ENCODE measurements at places on chromosomes 12 and 14. TPM values are rescaled to one million over a fixed set of nuclear protein-coding genes. Genes with fewer than 3 reads are reported as not detected.

NOC4L gene
- total RNA-seq: 55.7 TPM

DNA sequence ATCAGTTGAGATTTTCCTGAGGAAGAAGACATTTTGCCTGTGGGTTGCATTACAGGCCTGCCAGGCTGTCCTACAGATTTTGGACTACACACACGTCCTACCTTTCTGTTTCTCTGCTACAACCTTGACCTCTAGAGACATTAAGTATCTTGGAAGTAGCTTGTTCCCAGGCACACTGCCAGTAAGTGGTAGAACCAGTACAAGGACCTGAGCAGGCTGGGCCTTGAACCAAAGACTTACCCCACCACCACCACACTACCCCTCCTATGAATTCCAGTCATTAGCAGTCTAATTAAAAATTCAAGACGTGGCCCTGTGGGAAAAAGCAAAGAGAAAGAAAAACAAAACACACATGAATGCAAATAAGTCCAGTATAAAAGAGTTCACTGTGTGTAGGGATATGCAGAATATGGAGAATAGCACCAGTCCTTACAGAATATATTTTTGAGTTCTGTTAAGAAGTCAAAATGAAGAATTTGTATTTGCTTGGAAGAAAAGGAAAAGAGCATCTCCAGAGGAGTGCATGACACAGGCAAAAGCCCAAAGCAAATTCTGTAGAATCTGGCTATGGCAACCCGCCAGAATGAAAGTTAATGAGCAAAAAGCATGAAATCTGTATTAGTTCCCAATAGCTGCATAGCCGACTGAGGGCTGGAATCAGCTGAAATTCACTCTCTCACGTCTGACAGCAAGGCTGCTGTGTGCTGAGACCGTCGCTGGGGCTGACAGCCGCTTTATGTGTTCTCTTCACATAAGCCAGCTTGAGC, 74.3 kb upstream of the ST8SIA1 start:
- no peak for DNase-seq
- H3K36me3 ChIP-seq: no peaks in the 10 kb centered on the region

PRB2 gene
- not detected for total RNA-seq

- H3K4me3 ChIP-seq: no peak overlapping the region
- no peaks in the 10 kb centered on the region for H3K4me1 ChIP-seq
- no peak overlapping the region for H3K27ac ChIP-seq
- no peaks in the 10 kb centered on the region for H3K27me3 ChIP-seq
Measured at GRCh38 chr14:79732911-79733655, 478.2 kb downstream of the DIO2 start.

GRCh38 chr12:67452119-67452805, 183.1 kb downstream of the CAND1 start:
- H3K36me3 ChIP-seq: no peaks in the 10 kb centered on the region
- DNase-seq: no peak
- no peak overlapping the region for H3K4me3 ChIP-seq
- H3K27me3 ChIP-seq: no peaks in the 10 kb centered on the region

MYBPC1 gene
- total RNA-seq: not detected

- no peak overlapping the region for H3K27ac ChIP-seq
- H3K36me3 ChIP-seq: no peaks in the 10 kb centered on the region
- no peaks in the 10 kb centered on the region for H3K27me3 ChIP-seq
- H3K4me1 ChIP-seq: no peaks in the 10 kb centered on the region
- no peak overlapping the region for H3K4me3 ChIP-seq
Measured at GRCh38 chr14:74364271-74364880, 16.1 kb downstream of the VRTN start.

SLC38A4 gene
- not detected for total RNA-seq

CLEC6A gene
- total RNA-seq: not detected

DNA sequence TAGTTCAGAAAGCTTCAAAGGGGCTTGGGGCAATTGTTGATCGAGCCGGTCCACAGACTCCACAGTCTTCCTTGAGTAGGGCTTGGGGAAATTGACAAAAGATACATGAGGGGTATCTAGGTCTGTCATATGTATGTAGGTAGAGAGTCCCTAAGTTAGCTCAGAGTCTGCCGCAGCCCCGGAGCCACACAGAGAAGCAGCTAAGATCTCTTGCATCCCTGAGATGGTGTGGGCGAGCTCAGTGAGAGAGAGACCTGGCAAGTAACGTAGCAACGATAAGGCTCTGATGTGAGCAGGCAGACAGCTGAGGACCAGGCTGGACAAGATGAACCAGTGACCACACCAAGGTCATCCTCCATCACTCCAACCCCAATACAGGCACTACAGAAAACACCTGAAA, 297.6 kb downstream of the TMEM132D start:
- no peak overlapping the region for H3K27ac ChIP-seq
- DNase-seq: no peak
- H3K36me3 ChIP-seq: no peaks in the 10 kb centered on the region
- no peaks in the 10 kb centered on the region for H3K4me1 ChIP-seq
- no peaks in the 10 kb centered on the region for H3K27me3 ChIP-seq
- H3K4me3 ChIP-seq: no peak overlapping the region

DNA sequence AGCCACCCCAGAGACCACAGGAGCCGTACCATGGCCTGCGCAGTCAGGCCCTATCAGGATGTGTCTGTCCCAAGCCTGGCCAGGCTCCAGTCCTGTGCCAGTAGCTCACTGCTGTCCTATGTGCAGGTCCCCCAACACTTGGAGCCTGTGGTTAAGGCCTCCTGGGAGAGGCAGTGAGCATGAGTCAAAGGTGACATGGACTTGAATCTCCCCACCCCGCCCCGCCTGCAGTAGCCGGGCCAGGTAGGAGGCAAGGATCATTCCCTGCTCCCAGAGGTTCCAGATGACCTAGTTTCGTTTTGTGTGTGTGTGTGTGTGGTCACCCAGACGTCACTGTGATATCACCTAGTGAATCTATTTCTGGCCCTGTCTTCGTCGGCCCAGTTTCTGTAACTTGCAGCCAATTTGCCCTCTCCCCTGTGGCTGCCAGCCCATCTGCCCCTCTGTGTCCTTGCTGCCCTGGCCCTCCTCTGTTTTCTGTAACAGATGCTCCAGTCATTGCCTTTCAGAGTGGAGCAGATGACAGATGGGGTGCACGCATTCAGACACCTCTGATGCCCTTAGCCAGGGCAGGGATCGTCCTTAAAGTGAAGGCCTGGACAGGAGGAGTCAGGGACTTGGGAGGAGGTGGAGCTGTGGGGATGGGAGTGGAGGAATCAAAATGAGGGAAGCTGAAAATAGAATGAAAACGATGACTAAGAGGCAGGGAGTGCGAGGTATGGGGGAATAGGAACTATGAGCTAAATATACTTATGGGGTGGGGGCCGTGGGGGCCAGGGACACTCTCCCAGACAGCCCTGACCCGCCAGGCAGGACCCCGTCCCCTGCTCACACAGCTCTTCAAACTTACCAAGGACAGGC, 37.4 kb downstream of the SLC6A12 start:
- H3K27me3 ChIP-seq: no peaks in the 10 kb centered on the region
- no peak overlapping the region for H3K4me3 ChIP-seq
- no peak for DNase-seq
- H3K4me1 ChIP-seq: no peaks in the 10 kb centered on the region
- no peaks in the 10 kb centered on the region for H3K36me3 ChIP-seq
